Left hindlimb (tissue), 1 donor: ENCODE measurements at places on chromosomes 12 and 14.

DNA sequence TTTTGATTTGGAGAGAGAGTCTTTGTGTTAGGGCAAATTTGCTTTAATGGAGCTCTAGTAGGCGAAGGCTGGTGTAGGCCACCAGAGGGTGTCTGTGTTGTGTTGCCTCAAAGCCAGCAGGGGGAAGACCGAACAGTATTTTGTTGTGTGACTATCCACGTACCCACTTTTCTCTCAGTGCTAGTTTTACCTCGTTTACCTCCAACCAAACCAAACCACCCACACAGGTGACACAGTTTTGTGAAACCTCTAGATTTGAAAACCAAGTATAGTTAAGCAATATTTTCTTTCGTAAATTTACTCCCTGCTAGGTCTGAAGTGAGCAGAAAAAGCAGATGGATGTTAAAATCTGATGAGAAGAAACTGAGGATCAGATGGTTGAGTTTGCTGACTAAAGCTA, 36.3 kb upstream of the NPFF start:
- DNase-seq: peak; percentile 72

DNA sequence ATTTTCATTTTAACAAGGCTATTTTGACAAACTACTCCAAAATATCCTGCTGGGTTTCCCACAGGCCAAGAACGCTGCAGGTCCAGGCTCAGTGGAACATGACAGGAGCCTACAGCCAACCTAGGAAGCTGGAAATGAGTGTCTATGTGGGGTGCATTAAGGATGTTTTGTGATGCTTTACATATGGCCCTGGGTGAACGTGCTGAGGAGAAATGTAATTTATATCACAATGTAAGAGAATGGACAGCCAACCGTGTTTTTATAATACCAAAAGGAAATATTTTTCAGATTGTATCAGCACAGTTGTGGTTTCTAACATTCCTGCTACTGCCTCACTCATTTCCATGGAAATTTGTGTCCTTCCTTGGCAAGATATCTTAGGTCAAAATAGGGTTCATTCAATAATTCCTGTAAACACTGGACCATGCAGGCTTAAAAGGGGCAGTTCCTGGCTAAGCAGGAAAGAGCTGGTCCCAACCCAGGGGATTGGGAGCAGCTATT, 51.5 kb downstream of the ST8SIA1 start:
- no peak for DNase-seq

DNA sequence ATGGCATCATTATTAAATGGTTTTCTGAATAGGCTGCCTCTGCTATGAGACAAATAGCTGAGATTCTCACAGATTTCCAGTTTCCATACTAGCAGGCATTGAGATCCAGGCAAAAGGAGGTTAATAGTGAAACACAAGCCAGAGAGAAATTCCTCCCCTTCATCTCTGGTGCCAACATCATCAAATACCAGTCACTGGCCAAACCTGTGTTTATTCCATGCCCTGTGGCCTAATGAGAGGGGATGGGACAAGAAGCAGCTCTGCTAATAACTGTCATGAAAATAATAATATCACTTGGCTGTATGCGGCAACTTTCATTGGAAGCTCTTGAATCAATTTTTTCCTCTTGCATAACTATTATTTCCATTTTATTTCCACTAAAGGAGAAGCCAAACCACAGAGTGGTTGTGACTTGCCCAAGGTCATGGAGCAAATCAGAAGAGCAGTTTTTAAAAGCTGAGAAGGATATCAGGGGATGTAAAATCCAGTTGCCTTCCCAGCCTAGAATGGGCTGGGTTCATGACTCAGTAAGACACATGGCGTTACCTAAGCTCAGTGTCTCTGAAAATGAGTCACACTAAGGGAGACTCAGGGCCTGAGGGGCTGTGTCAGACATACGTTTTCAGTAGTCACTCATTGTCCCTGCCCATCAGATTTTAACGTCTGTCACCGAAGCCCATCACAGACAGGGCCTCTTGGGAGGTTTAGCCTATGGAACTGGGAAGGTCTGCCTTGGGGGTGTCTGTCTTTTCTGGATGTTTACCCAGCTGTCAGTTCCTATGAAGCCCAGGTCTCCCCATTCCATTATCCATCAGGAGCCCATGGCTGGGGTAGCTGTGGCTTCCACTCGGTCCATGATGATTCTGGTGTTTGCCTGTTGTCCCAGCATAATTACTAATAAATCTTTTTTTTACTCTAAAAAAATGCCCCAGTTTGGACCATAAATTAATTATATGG, 208.8 kb upstream of the EEA1 start:
- DNase-seq: no peak

GRCh38 chr12:124759841-124760503, 103.7 kb downstream of the SCARB1 start:
- no peak for DNase-seq

GRCh38 chr12:93839064-93839463, 161.9 kb downstream of the CRADD start:
- DNase-seq: no peak

GRCh38 chr14:61780125-61780524, 17.9 kb downstream of the SNAPC1 start:
- no peak for DNase-seq

GRCh38 chr14:60183741-60184140, 18.5 kb upstream of the DHRS7 start:
- DNase-seq: no peak

GRCh38 chr14:81485372-81485771, 48.3 kb downstream of the SEL1L start:
- DNase-seq: no peak

GRCh38 chr14:52987514-52987913, 36.7 kb upstream of the FERMT2 start:
- no peak for DNase-seq

DNA sequence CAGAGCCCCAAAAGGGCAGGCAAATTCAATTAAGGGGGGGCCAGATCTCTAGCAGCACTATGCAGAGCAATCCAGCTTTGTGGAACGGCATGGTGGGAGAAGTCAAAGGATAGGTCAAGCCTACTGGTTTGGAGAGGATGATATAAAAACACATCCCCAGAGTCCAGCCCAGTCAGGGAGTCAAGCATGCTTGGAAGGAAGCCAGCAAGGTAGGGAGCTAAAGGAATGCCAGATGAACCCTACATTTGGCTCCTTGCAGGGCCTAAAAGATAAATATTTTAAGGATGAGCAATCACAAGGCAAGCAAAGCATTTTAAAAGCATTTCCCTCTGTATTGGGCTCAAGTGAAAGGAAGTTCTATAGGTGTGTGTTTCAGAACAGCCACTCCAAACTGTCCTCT, 21.4 kb downstream of the KCTD10 start:
- no peak for DNase-seq

DNA sequence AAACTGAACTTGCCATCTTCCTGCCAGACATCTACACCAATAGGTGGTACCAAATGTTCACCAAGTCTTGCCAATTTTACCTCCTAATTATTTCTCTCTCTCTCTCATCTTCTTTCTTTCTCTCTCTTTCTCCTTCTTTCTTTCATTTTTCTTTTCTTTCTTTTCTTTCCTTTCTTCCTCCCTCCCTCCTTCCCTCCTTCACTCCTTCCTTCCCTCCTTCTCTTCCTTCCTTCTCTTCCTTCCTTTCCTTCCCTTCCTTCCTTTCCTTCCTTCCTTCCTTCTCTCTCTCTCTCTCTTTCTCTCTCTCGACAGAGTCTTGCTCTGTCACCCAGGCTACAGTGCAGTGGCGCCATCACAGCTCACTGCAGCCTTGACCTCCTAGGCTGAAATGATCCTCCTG, 55.4 kb upstream of the PSMA6 start:
- no peak for DNase-seq

GRCh38 chr12:124921200-124922031, 7.0 kb upstream of the UBC start:
- DNase-seq: peak; percentile 76

- no peak for DNase-seq
Observed at GRCh38 chr14:93132472-93133065, 16.8 kb upstream of the ITPK1 start.

GRCh38 chr12:110668480-110669192, 20.3 kb downstream of the HVCN1 start:
- DNase-seq: no peak

DNA sequence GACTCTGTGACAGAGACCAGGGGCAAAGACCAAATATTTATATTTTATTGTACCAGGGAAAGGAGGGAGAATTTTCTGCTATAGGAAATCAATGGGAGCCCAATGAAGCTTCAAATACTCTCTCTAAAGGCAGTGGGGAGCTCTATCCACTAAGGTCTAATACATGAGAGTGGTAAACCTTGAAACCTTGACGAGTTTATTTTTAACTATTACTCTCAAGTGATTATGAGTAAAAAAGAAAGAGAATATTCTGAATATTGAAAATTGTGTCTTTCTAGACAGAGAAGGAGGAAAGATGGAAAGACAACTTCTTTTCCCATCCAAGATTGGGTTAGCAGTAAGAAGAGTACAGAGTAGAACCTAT, 1722.1 kb upstream of the SEL1L start:
- no peak for DNase-seq

DNA sequence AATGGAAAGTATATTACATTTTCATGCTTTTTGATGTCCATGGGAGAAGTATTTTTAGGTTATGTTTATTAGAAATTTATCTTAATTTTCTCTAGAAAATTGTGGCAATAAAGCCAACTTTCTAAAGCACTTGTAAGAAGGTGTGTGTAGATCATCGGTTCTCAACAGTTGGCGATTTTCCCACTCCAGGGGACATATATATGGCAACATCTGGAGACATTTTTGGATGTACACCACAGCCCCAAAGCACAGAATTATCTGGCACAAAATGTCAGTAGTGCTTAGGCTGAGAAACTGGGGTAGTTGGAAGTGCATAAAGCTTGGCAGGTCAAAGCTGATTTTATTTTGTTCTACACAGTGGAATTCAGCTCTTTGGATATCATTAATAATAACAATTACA, 86.9 kb downstream of the FLRT2 start:
- no peak for DNase-seq

DNA sequence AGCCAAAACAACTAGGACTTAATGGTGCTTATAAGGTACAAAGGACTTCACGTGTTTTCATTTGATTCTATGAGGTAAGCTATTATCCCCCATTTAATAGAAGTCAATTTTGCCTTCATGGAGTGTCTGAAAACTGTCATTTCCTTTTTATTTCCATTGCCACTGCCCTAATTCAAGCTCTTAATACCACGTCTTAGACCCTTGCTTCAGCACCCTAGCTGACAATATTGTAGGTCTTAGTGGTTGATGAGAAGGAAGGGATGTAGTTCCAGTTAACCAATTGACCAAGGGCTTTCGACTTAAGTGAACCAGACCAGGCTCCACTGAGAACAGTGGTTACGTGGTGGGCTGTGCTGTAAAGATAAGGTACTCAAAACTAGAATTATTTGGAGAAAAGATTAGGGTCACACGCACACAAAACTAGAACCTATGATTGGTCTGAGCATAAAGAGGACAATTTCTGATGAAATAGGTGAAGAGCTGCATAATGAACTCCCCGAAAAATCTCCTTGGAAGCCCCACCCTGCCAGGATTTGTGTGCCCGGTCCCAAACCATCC, 9.6 kb upstream of the ASIC1 start:
- no peak for DNase-seq

DNA sequence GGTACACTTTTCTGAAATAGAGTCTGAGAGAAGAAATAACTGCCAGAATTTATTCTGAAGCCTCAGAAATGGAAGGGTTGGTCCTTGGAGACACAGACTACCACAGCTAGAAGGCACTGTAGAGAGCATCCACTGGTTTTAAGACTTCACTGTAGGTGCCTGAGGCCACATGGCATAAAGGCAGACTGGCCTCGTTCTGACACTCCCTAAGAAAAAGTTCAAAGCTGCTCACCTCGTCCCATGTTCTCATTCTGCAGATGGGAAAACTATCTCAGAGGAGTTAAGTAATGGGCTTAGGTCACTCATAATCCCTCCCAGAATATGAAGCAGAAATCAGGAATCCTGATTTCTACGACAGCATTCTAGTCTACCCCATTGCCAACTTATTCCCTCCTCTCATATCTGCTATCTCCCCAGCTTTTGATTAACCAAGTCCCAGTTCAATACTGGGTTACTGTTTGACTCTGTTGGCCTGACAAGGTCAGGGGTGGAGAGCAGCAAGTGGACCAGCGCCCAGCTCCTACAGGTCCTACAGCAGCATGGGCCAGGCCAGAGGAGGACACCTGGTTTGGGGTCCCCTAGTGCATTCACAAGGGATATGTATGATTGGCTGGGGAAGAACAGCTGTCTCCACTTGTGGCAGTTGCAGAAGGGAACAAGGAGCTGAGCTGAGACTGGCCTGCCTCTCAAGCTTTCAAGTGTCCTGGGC, 3.7 kb downstream of the ITGA5 start:
- no peak for DNase-seq

GRCh38 chr12:124152731-124153130, 142.2 kb upstream of the RFLNA start:
- DNase-seq: peak; percentile 56

DNA sequence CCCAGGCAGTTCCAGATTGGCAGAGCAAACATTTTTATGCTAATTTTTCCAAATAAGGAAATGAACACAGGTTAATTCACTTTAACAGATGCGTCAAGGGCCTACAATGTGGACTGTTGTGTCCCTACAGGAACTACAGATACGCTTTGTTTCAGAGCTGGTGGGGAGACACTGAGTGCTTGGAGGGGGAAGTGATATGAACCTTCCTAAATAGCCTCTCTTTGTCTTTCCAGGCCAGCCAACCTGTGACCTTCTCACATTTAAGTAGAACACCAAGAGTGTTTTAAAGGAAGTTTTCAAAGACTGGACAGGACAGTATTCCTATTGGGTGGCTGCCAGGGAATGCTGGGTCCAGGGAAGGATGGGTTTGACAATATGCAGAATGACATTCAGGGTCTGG, 141.3 kb downstream of the ZNF664 start:
- DNase-seq: no peak

DNA sequence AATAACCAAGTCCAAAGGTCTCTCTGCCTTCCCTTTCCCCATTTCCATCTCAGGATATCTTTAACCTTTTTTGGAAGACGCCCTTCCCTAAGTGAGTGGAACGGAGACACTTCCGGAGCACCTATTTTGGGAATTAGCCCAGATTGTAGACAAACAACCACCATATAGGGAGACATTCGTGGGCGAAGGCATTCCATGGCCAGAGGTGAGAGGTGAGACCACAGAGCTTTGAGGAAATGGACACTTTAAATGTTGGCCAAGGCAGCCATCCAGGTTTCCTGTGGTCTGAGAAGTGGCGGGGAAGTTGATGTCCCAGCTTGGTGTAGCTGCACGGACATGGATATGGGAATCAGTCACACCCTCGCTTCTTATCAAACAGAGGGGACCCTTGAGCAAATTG, 69.4 kb upstream of the BDKRB2 start:
- DNase-seq: no peak

GRCh38 chr14:57533214-57533613, 39.6 kb upstream of the CCDC198 start:
- DNase-seq: no peak
